Uterine smooth muscle cell (primary cell): ENCODE measurements at places on chromosomes 4 and X. TPM values are rescaled to one million over a fixed set of nuclear protein-coding genes. Genes with fewer than 3 reads are reported as not detected.

The PLAC8 gene
- total RNA-seq = 0.25 TPM in 1 of 2 replicates, not detected in the other

The CXCL10 gene
- total RNA-seq = not detected in 2 replicates

The METAP1 gene
- 31.7 and 45.7 TPM in 2 replicates for total RNA-seq

The MAGEC2 gene
- total RNA-seq = not detected in 2 replicates

The ALB gene
- total RNA-seq = 0.12 TPM in 1 of 2 replicates, not detected in the other

The TDO2 gene
- total RNA-seq = 0.11 TPM in 1 of 2 replicates, not detected in the other

The EPHA5 gene
- total RNA-seq = 1.7 and 2.9 TPM in 2 replicates
